ENCODE measurements at places on chromosomes 5 and 9. TPM values are rescaled to one million over a fixed set of nuclear protein-coding genes. Genes with fewer than 3 reads are reported as not detected.

The C7 gene
- not detected for total RNA-seq

The LRRC19 gene
- total RNA-seq: not detected

The DROSHA gene
- total RNA-seq: 80.4 TPM

The SCGB3A2 gene
- not detected for total RNA-seq

The PCDHB7 gene
- total RNA-seq: not detected

The AK8 gene
- not detected for total RNA-seq

The TXNDC8 gene
- not detected for total RNA-seq

The ANKRD33B gene
- 5.6 TPM for total RNA-seq

The SNCAIP gene
- not detected for total RNA-seq

The TERT gene
- total RNA-seq: 3.5 TPM

The ROPN1L gene
- not detected for total RNA-seq
